ENCODE measurements at places on chromosomes 11 and 22.

DNA sequence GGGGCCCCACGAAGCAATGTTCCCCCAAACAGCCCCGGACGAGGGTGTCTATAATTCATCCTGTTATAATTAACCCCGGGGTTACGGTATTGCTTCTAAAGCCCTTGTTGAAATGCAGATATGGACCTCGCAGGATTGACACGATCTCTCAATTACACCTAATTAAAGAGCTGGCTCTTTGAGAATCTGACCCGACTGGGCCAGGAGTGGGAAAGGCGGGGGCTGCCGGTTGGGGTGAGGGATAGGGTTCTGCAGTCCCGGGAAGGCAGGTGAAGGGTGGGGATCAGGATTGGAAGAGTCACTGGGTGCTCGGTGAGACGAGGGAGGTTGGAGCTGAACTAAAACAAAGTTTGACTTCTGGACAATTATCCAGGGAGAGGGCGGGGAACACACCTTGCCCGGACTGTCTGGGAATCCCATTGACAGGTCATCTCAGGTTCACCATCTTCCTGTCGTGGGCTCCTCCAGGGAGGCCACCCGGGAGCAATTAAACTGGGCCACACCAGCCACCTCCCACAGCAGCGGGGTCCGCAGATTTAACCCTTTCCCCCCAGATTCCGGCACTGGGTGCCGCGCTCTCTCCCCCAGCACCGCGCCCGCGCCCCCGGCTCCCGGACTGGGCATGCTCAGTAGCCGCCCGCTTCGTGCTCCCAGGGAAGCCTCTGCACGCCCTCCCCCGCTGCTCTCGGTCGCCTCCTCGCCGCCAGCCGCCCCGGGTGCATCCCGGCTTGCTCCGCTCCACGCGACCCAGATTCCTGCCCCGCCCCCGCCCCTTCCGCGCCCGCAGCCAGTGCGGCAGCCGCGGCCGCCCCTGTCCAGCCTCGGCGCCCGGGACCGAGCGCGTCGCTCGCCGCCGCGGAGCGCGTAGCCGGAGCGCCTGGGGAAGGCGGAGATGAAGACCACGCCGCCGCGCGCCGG is at the start of gene ELMOD1:
TSS of gene ELMOD1 (plus strand) at position 688 of the 918 bp plus-strand sequence. CDS start 27,043 bp downstream, outside the sequence.
- no peak for DNase-seq

DNA sequence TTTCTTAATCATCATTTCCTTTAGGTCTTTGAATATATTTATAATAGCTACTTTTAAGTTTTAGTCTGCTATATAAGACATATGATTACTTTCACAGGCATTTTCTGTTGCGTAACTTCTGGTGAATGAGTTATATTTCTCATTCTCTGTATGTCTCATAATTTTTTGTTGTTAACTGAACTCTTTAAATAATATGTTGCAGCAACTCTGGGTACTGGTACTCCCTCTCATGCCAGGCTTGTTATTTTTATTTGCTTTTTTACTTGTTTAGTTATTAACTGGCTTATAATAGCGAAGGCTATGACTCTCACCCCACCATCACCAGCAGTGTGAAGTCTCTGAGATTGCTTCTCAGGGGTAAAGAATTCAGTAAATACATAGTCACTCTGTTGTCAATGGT is 524.2 kb upstream of the CHORDC1 start:
- DNase-seq: no peak

GRCh38 chr11:65078151-65078550 is 5.7 kb downstream of the CDCA5 start:
- DNase-seq: no peak

- no peak for DNase-seq
These were observed 88.6 kb upstream of the LMO1 start for GRCh38 chr11:8352103-8352875.

GRCh38 chr11:90717522-90717921 is 494.7 kb upstream of the CHORDC1 start:
- DNase-seq: no peak

GRCh38 chr11:61742391-61742790 is 10.0 kb upstream of the MYRF start:
- no peak for DNase-seq

- no peak for DNase-seq
These were observed 28.6 kb upstream of the ELFN2 start for GRCh38 chr22:37455896-37456295.

DNA sequence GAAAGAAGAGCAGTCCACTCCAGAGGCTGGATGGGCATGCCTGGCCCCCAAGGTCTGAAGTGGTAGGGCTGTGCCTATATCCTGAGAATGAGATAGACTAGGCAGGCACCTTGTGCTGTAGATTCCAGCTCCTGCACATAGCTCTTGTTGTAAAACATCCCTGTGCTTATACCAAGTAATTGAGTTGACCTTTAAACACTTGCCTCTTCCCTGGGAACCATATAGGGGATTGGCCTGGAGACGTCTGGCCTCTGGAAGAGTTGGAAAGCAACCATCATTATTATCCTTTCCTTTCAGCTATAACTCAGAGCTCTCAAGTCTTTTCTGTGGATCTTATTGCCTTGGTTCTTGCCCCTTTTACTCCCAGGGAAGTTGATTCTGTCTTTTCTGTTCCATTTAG is 15.1 kb downstream of the LIMK2 start:
- DNase-seq: no peak

DNA sequence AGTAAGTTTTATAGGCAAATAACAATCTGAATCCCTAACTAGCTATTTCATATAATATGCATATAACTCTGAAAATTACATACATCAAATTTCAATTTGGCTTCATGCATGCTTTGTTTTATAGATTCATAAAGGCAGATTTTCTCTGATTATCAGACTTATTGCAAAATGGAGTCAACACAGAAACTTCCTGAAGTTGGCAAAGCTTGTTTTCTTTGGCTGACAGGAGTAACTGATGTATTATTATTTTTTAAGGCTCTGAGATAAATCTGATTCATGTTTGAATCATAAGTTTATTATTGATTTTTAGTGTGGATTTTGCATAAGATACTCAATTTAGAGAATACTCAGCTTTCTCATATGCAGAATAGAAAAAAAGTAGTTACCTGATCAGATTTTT is 356.3 kb upstream of the CCDC90B start:
- no peak for DNase-seq

GRCh38 chr11:69958308-69958707 is 119.8 kb upstream of the ANO1 start:
- DNase-seq: no peak

DNA sequence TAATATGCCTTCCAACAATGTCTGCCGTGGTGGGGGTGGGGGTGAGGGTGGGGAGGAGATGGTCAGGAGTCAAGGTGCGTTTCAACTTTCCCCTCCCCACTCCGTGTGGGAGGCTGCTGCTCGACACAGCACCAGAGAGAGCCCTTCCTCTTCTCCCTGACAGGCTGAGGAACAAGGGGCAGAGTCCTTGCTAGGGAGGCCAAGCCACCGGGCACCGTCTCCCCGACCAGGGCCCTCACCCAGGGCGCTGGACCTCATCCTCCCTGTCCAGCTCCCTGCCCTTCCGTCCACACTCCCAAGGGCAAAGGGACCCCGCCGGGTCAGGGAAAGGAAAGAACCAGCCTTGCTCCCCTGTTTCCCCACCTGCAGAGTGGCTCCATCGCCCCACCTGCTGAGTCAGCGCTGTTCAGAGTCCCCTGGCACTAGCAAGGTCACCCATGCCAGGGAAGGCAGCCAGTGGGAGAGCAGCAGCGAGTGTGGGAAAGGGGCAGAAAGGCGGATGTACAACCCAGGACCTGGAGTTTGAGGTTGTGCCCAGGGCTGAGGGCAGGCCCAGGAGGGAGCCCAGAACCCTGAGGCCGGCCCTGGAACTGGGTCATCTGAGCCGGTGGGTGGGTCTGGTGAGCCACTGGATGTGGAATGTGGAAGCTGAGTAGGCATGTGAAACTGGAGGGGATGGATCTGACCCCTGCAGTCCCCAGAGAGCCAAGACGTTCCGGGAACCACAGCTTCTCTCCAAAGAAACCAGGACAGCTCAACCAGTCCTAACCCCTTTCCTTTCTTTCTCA is 47.2 kb downstream of the BUD13 start:
- no peak for DNase-seq

- peak; percentile 2 for DNase-seq
These were observed 92.8 kb upstream of the OR9G4 start for GRCh38 chr11:56841210-56841810.

DNA sequence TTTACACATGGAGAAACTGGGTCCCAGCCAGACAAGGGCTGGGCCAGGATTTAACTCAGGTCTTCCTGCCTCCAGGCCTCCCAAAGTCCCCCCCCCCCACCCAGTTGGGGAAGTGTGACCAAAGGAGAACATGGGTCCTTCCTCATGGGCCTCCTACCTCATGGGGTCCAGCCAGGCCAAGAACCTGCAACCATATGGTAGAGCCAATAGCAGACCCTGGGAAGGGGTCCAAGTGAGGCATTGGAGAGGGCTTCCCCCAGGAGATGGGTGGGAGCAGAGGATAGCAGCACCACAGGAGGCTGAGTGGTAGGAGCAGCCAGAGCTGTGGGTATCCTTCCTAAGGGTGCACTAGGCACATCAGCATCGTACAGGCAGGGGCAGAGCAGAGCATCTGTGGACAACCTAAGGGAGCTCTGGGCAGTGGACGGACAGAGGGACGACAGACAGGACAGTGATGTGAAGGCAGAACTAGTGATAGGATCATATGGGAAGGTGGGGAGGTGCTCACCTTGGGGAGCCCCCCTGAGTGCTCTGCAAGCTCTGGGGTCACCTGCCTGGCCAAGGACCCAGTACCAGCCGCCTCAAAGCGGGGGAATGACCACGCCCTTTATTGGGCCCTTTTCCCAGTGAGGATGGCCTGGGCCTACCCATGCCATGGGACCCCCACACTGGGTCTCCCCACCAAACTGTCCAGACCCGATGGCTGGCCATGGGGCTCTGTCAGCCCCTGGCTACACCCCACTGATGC is 4.5 kb downstream of the ARVCF start:
- DNase-seq: no peak

DNA sequence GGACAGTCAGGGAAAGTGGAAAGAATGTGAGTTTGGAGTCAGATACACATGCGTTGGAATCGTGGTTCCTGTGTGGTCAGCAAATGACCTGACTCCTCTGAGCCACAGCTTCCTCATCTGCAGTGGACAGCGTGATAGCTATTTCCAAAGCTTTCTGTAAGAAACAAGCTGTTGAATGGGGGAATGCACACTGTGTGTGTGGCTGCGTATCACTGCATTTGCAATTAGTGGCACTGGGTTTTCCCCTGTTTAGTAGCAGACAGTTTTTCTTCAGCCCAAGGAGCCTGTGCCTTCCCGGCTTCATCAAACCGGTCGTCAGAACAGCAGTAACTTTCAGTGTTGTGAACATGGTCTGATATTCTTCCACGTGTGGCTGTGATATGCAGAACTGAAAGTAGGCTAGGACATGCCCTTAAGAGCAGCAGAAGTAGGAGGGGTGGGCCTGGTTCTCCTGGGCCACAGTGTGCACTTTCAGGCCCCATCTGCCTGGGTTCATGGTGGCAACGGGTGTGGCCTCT is 121.5 kb downstream of the RRAS2 start:
- no peak for DNase-seq

GRCh38 chr11:1131033-1131911 is 26.5 kb upstream of the MUC5AC start:
- DNase-seq: no peak

DNA sequence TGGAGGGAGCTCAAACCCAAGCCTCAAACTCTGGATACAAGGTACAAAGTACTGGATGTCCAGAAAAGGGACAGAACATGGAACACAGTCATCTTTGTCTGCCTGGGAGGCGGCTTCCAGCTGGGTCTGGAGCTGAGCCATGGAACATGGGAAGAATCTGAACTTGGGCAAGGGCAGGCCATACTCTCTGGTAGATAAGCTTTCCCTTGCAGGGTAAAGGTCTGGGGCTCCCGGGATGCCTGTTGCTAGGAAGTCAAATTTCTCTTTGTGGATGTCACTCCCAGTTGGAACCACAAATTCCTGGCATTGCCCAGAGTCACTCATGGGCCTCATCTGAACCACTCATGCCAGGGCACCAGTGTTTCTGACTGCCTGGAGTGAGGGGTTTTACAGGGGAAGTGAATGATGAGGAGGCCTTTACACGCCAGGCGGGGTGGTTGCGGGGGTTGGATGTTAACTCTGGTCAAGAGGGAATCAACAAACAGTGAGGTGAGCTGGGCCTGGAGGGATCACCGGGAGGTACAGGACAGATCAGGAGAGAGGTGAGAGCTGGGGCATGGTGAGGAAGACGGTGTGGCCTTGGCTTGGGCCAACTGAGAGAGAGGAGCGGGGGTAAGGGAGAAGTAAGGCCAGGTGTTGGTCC is 5.7 kb downstream of the FTH1 start:
- DNase-seq: no peak

- no peak for DNase-seq
These were observed 62.1 kb upstream of the AMOTL1 start for GRCh38 chr11:94705891-94706615.
